Stimulated activated naive CD8-positive, alpha-beta T cell treated with anti-CD3 and anti-CD28 coated beads, Interleukin-15, amount 100 ng/mL, for 72 hours (primary cell): ENCODE measurements at places on chromosomes 13 and 19.

GRCh38 chr13:80957019-80957655 is 616.2 kb upstream of the SPRY2 start:
- DNase-seq = no peak

DNA sequence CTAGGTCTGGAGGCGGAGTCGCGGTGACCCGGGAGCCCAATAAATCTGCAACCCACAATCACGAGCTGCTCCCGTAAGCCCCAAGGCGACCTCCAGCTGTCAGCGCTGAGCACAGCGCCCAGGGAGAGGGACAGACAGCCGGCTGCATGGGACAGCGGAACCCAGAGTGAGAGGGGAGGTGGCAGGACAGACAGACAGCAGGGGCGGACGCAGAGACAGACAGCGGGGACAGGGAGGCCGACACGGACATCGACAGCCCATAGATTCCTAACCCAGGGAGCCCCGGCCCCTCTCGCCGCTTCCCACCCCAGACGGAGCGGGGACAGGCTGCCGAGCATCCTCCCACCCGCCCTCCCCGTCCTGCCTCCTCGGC is at the start of gene SLC5A5:
TSS of gene SLC5A5 (plus strand) at position 68 of the 373 bp plus-strand sequence. CDS start 375 bp downstream, outside the sequence.
- peak; percentile 47 for DNase-seq

DNA sequence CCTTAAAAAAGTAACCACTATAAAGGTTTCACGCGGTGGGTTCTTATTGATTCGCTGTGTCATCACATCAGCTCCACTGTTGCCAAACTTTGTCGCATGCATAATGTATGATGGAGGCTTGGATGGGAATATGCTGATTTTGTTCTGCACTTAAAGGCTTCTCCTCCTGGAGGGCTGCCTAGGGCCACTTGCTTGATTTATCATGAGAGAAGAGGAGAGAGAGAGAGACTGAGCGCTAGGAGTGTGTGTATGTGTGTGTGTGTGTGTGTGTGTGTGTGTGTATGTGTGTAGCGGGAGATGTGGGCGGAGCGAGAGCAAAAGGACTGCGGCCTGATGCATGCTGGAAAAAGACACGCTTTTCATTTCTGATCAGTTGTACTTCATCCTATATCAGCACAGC is 30.6 kb downstream of the FGF9 start:
- DNase-seq = no peak

DNA sequence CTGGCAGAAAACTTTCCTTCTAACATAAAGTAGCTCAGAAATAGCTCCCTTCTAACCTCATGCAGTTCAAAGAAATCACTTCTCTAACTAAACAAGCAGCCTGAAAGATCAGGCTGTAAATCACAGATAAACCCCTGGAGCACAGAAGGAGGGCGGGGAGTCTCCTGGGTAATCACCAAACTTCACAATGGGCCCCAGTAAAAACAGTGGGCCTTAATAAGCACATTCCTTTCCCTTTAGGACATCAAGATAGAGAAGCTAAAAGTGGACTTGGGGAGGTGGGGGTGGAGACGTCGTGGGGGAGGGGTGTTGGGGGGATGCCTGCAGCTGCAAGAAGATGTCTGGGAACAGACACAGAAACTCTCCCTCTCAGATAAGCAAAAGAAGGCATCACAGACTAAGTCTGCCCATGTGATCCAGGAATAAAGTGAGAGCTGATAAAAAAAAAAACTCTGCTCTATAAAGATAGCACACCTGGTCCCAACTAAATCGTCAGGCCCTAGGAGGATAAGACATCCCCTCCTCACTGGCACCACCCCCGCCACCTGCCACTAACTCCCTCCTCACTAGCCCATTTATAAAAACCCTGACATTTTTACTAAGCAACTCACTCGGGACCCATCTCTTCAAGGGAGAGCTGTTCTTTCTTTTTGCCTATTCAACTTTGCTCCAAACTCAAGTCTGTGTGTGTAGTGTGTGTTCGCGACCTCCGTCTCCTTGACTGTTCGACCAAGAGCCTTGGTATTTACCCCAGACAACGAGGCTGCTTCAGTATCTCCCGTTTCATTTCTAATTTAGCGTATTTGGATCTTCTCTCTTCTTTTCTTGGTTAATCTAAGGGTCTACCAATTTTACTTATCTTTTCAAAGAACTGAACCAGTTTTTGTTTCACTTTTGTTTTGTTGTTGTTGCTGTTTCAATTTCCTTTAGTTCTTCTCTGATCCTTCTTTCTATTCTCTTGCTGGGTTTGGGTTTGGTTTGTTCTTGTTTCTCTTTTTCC is 31.7 kb downstream of the DNAJC15 start:
- DNase-seq = no peak
